Sigmoid colon (tissue), 7 donors: ENCODE measurements at places on chromosomes 6 and 20. TPM values are rescaled to one million over a fixed set of nuclear protein-coding genes. Genes with fewer than 3 reads are reported as not detected.

Gene LPIN3
- total RNA-seq = 32.1 TPM

Gene BPIFA1
- not detected for total RNA-seq

GRCh38 chr6:43203718-43204095 is 21.7 kb downstream of the CUL9 start:
- peak; percentile 27 for DNase-seq

DNA sequence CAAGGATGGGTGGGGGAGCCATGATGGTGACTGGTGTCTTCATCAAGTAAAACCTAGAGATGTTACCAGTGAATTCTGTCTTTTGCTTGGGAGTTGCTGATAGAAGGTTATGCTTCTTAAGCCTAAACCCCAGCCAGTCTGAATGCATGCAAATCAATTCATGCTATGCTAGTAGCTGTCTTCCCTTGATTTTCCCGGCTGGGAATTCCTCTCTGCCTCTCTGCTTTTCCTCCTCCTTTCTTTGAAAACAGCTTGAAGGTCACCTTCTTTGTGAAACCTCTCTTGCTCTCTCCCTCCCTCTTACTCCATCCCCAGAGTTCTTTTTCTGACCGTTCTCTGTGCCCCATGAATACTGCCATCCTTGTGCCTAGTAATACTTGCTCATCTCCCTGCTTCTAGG is 58.9 kb downstream of the TMEM200A start:
- DNase-seq = no peak

Gene PAX1
- total RNA-seq = under 0.01 TPM

GRCh38 chr6:161465403-161465802 is 191.5 kb upstream of the AGPAT4 start:
- no peak for DNase-seq

Gene TMEM244
- not detected for total RNA-seq

GRCh38 chr6:43759136-43759906 is 10.7 kb upstream of the VEGFA start:
- peak; percentile 42 for DNase-seq

Gene CLPSL1
- total RNA-seq = not detected

DNA sequence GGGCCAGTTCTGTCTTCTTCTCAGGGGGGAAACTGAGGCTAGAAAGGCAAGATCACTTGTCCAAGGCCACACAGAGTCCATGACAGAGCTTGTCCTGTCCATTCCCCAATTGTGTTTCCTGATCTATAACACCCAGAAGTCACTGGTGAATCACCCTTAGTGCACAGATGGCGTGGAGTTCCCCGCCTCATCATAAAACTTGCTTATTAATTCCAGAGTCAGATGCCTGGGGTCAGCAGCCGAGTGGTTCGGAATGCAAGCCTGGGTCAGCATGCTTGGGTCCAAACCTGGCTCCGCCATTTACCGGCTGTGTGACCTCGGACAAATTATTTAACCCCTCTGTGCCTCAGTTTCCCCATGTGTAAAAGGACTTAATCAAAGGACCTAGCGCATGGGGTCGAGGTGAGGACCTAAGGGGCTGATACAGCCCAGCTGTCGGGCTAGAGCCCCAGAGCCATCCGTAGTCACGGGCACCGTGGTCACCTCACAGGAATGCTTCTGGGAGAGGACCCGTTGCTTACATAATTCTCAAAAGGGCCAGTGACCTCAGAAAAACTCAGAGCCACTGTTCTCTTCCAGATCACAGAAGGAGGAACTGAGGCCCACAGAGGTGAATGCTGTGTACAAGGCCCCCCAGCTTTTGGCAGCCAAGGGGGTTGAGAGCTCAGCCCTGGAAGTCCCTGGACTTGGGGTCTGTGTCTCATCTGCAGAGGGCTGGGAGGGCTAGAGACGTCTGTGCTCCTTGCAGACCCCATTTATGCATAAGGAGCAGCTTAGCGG is 1.4 kb upstream of the ZBP1 start:
- DNase-seq = no peak

Gene PRPH2
- total RNA-seq = 0.66 TPM

Gene ZSCAN31
- total RNA-seq = 41.7 TPM

- DNase-seq = peak; percentile 95
Observed at GRCh38 chr6:31680226-31681134, at the start of gene LY6G5C. LY6G5C (minus strand) TSS chr6:31681067; CDS start chr6:31680373, 694 bp downstream.

- DNase-seq = no peak
Observed at GRCh38 chr6:160043784-160044183, 74.9 kb downstream of the IGF2R start.

Gene BACH2
- 2.8 TPM for total RNA-seq

- DNase-seq = no peak
Observed at GRCh38 chr6:138328210-138328609, 49.5 kb upstream of the SMIM28 start.

DNA sequence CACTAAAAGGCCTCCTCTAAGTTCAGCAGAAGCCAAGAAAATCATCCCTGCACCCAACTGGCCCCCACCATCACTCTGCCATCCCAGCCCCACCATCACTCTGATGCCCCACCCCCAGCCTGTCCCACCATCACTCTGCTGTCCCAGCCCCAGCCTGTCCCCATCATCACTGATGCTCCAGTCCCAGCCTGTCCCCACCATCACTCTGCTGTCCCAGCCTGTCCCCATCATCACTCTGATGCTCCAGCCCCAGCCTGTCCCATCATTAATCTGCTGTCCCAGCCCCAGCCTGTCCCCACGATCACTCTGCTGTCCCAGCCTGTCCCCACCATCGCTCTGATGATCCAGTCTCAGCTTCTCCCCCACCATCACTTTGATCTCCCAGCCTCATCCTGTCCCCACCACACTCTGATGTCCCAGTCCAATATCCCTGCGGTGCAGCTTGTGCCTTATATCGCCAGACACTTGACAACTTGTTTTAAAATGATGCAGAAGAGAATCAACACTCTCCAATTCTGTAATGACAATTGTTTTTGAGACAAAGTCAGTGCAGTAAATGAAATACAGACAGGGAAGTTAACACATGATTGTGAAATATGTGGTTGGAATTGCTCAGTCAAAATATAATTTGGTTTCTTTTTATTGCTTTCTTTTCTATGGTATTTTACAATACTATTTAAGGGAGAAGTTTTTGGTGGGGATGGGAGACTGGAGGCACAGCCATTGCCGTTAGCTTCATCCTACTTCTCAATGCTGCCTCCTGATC is 100.8 kb downstream of the TNFAIP3 start:
- DNase-seq = no peak

Gene PDSS2
- total RNA-seq = 9.7 TPM

- no peak for DNase-seq
Observed at GRCh38 chr6:79230149-79230548, 4.3 kb downstream of the HMGN3 start.

DNA sequence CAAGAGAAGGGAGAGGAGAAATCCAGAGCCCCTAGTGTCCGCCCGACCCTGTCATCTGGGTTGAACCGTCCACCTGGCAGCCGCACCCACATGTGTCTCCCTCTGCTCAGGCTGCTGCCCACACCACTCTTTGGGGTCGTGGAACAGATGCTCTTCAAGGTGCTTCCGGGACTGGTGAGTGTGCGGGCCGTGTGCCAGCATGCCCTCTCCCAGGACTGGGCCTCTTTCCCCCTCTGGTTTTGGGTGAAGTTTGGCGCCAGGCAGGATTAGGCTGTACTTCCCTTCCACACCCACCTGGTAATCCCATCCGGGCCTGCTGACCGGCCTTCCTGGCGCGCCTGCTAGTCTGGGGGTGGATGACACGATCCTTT is 7.9 kb downstream of the BPIFB3 start:
- no peak for DNase-seq

DNA sequence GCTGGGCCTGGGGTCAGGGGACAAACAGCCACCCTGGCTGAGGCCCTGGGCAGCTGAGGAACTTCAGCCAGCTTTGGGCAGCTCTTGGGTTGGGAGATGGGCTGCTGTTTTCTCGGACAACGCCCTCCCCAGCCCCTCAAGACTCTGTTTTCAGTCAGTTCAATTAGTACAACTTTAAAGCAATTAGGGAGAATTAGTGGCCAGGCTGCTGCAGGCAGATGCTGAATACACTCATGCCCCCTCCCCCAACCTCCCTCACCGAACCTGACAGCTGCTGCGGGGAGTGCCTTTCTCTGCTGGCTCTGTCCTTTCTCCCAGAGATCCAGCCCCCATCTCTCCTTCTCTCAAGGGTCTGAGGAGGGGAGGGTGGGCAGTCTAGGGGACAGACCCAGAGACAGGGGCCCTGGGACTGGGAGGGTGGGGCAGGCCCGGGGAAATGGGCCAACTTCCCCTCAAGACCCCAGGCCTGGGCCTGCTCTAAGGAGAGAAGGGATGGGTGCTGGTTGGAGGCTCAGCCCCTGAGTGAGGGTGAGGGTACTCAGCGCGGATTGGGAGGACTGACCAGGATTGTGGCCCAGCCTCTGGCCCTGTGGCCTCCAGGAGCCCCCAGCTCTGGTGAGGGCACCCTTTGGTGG is 17.8 kb upstream of the MYT1 start:
- peak; percentile 36 for DNase-seq

DNA sequence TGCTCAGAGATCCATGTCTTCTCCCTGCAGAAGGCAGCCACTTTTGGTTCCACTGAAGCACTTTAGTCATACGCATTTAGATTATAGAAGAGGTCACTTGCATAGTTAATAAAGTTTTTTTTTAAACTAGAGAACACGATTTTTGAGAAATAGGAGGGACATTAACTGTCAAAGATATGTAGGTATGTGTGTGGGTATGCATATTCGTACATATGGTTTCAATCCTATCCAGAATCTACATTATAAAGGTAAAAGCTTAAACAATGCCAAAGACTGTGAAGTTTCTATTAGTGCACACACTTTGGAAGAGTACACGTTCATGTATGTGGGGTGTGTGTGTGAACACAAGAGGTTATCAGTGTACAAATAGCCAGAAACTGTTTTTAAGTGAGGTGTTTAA is 103.2 kb downstream of the BTBD3 start:
- DNase-seq = no peak

Gene EYS
- not detected for total RNA-seq

Gene PKIB
- total RNA-seq = 0.49 TPM

- no peak for DNase-seq
Observed at GRCh38 chr6:75283907-75284631, 523 bp downstream of the TMEM30A start.

DNA sequence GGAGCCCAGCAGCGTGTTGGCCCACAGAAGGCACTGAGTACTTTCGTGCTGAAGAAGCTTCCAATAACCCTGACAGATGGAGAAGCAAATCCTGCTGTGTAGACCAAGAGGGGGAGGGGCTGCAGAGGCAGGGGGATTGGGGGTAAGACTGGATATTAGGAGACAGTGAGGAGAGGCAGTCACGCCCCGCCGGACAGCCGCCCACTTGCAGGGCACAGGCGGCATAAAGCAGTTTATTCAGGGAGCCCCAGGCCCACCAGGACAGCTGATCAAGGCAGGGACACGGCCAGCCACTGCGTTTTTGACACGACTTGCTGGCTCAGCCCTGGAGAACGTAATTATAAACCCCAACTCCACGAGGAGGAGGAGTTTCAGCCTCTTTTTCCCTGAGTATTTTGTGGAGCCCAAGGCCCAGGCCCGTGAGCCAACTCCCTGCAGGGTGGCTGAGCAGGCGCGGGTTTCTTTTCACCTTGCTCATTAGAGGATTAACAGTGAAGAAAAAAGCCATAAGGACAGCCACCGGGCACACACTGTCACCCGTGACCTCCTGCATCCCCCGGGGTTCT is 177.9 kb downstream of the TFAP2C start:
- no peak for DNase-seq

DNA sequence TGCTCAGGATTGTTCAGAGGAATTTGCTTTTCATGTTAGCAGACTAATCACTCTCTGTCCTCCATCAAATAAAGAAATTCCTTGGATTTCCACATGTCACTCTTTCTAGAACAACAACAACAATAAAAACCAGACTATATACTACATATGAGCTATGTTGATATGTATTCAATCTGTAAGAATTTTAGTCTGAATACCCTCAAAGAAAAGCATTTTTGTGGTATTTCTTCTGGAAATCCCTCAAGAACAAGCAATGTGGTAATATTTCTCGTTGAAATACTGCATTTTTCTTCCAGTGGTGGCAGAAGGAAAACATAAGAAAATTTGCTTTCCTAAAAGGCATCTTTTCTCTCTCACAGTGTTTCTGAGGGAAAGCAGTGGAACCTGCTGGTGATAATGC is 312.6 kb upstream of the RSPO3 start:
- DNase-seq = no peak

DNA sequence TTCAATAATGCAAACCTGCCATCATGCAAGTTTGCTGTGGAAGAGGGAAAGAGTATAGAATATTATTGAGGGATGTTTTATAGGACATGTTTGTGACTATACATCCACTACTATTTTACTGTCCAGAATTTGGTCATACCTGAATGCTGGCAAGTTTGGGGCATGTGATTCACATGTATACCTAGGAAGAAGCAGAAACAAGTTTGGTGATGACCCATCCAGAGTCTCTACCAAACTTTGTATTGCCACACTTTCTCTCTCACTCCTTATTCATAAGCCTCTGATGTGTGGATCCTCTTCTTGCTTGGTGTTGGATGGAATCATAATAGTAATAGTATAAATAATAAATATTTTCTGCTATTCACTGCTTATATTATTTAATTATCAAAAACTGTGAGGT is 108.5 kb upstream of the FLRT3 start:
- no peak for DNase-seq

- no peak for DNase-seq
Observed at GRCh38 chr6:26489996-26490964, 9.8 kb upstream of the BTN1A1 start.

Gene PPP1R14C
- total RNA-seq = not detected

Gene HLA-DOB
- total RNA-seq = 0.68 TPM

Gene RIMS1
- total RNA-seq = 2.1 TPM

Gene IPCEF1
- total RNA-seq = 1.1 TPM

DNA sequence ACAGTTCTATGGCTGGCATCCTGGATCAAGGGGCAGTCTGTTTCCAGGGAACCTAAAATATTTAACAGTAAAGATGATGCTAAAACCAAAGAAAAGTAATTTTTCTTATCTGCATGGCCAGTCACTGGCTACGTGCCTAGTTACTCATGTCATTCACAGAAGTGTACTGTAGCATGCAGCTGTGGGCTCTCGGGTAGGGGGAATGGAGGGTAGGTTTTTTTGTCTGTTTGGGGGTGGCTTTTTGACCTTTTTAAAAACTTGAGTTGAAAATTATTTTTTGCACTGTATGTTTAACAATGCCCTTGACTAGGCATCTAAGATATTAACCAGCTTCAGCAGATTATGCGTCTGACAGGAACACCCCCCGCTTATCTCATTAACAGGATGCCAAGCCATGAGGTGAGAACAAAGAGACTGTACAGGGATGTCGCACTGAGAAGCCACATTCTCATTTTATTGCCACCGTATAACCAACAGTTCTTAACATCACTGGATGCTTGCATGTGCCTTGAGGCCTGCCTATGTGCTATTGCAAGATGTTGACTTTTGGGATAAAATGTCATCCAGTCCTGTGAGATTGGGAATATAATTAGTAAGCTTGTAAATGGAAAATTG is 30.3 kb upstream of the MAPK13 start:
- no peak for DNase-seq
